ENCODE measurements at places on chromosomes 11 and 22. TPM values are rescaled to one million over a fixed set of nuclear protein-coding genes. Genes with fewer than 3 reads are reported as not detected.

- no peaks in the 10 kb centered on the region for H3K36me3 ChIP-seq
- peaks cover 36% of the 10 kb centered on the region for H3K27me3 ChIP-seq
- H3K4me1 ChIP-seq: peaks cover 7% of the 10 kb centered on the region
- H3K4me3 ChIP-seq: no peak overlapping the region
Measured at GRCh38 chr11:32830413-32830738, 649 bp downstream of the PRRG4 start.

GRCh38 chr11:66366844-66367477 is 4.6 kb downstream of the SLC29A2 start:
- peaks cover 31% of the 10 kb centered on the region for H3K27me3 ChIP-seq
- DNase-seq: no peak
- no peaks in the 10 kb centered on the region for H3K36me3 ChIP-seq
- no peak overlapping the region for H3K27ac ChIP-seq

DNA sequence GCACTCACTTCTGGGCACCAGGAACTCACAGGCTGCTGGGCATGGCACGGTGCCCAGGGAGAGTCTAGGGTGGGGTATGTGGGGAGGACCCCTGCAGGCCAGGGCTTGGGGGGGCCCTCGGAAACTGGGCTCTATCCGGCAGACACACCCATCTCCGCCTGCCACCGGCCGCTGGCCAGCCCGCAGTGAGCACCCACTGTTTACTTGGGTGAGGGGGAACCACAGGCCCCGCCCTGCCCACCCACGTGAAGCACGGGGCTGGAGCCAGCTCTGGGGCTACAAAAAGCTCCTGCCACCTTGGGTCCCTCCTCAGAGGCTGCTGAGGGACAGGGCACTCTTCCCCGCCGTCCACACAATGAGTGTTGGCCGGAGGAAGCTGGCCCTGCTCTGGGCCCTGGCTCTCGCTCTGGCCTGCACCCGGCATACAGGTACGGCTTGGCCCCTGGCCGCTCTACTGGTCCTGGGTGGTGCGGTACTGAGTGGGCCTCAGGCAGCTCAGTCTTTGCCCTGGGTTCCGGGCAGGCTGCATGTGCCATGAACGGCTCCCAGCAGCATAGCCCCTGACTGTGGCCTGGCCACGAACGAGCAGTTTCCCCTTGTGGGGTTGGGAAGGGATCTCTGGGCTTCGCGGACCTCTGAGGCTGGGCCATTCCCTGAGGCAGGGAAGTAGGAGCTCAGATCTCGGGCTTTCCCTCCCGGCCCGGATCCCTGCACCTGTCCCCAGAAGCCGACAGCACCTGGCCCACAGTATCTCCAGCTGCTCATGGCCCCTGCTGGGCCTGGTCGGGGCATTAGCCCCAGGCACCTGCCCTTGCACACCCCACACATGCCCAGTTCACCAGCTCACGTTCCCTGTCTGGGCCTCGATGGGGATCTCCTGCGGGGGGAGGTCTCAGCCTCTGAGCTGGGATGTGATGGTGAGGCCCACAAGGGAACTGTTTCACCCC is at the start of gene MUC5AC:
Gene MUC5AC, plus strand, starts transcription at position 309 of the 947 bp plus-strand sequence. Its CDS starts 47 bp downstream, at position 356.
- no peak within 1 kb of the TSS for H3K4me3 ChIP-seq
- no peak within 1 kb of the TSS for H3K27ac ChIP-seq
- H3K4me1 ChIP-seq: no peaks in the 10 kb centered on the region
- DNase-seq: no peak

The MRGPRE gene
- not detected for total RNA-seq

The ANKK1 gene
- total RNA-seq: not detected

The ART5 gene
- total RNA-seq: not detected

All from HFFc6 (cell line).